ENCODE measurements at places on chromosomes 12 and 14.

DNA sequence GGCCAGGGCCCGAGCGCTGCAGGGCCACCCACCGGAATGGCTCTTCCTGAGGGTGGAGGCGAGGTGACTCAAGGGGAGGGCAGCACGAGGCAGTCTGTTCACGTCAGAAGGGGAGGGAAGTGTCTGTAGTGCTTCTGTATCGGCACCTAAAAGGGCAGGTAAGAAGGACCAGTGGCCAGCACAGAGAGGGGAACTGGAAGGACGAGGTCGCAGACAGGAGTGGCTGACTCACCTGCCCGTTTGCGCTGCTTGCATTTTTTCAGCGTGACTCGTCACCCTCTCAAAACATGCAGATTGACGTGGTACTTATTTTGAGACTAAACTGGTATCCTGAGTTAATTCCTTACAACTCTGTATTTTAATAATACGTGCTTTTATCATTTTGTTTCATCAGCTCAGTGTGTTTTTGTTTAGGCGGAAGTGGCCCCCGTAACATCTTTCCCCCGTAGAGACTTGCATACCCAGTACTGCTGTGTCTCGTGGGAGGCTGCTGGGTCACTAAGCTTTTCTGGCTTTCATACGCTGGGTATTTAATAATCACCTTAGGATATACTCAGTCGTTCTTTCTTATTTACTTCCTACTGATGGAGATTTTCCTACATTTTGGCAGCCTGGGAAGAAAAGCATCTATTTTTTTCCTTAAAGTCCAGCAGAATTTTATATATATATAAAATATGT, 26.4 kb downstream of the SFSWAP start:
- no peak for DNase-seq

DNA sequence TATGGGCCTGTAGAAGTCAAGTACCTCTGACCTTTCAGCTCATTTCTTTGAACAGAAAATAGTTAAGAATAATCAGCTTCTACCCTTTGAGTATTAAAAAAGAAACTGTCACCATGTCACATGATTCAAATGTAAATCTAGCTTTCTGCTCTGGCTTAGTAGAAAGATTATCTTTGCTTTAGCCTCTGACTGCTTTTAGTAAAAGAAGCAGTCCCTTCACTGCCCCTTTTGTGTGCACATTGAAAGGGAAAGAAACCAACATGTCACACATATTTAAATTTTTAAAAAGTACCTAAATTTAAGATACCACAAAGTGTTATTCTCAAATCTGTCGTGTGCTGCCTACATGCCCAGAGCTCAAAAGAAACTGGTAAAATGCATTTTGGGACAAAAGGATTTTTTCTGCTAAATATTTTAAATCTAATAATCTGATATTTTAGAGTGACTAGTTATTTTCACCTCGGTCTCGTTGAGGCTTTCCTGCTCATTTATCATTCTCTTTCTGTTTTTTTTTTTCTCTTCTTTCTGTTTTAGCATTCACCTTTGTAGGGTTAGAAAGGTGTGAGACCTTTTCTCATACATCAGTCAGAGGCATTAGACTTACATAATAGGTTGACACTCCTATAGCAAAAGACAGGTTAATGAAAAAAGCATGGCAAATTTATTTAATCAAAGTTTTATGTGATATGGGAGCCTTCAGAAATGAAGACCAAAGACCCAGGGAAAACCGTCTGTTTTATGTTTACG, 41.3 kb downstream of the SLC16A7 start:
- DNase-seq: no peak

- no peak for DNase-seq
These were observed 108.3 kb downstream of the KIF26A start for GRCh38 chr14:104246401-104247335.

- DNase-seq: no peak
These were observed 54.8 kb upstream of the DAAM1 start for GRCh38 chr14:59133709-59134108.

DNA sequence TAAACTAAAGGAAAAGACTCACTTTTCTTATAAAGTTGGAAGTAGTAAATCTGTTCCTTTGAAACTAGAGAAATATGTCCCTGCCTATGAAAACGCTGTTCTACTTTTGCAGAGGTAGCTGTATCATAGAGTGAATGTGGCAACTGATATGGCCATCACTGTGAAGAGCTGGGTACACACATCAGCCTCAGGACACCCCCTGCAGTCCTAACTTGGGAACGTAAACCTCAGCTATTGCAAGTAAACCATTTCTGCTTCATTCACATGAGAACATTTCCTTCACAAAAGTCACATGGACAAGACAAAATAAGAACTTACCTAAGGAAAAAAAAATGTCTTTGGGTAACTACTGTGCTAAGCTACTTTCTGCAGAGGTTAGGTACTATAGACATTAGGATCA, 233.3 kb upstream of the PPFIA2 start:
- no peak for DNase-seq

- no peak for DNase-seq
These were observed 219.3 kb downstream of the C12orf50 start for GRCh38 chr12:87809916-87810315.

GRCh38 chr14:24145219-24145618, 1.2 kb downstream of the PSME2 start:
- DNase-seq: no peak

GRCh38 chr14:89351516-89352404, 65.3 kb downstream of the FOXN3 start:
- no peak for DNase-seq

GRCh38 chr12:30152705-30153104, 369.0 kb upstream of the TMTC1 start:
- peak; percentile 67 for DNase-seq

DNA sequence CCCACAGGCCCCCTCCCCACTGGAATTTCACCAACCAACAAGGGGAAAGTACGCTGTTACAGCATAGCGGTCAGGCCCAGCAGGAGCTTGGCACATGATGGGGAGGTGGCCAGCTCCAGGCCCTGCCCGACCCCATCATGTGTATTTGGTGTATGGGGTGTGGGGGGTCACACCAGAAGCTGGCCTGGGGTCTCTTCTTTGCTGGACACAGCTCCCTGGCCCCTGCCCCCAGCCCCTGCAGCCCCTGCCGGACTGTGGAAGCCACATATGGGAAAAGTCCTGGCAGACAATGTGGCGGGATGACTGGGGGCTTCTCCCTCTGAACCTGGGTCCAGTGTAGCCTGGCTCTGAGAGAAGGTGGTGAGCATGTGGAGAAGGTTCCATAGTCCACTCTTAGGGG, 12.4 kb downstream of the NGB start:
- no peak for DNase-seq

- DNase-seq: no peak
These were observed 113.7 kb upstream of the PDZRN4 start for GRCh38 chr12:41074473-41074769.

DNA sequence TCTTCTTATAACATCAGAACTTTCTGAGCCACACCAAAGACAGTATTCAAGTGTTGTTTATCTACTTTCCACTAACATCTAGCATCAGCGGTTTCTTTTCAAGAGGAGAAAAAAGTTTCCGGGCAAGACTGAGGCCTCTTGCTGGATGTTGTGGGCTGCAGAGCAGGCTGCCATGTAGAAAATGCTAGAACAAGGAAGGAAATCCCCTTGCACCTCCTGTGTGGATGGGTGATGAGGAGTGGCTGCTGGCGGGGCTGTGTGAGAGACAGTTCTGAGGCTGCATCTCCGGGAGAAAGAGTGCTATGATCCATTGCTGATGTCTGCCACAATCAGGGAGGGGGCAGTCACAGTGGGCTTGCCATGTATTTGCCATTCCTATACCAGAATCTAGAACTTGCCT, 37.8 kb upstream of the PPP1CC start:
- no peak for DNase-seq

- peak; percentile 83 for DNase-seq
These were observed at the start of gene EEF1AKMT3 for GRCh38 chr12:57772429-57773322. TSS of gene EEF1AKMT3 (plus strand) at chr12:57772614. CDS start at chr12:57772725, 111 bp downstream.

DNA sequence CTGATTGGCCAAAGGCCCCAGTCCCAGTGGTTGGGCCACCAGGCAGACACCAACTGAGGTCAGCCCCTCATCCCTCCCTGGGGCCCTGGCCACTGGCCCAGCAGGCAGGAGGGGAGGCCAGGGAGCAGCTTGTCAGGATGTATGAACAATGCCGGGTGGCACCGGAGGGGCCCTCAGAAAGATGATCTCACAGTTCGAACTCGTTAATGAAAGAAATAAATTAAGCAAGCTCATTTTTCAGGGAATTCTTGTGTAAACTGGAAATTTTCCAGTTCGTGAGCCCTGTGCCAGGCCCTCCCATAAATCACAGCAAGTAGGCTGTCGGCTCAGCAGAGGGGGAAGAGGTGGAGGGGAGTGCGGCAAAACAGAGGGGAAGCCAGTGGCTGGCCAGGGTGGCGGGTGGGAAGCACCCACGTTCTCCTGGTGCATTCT, 177.0 kb upstream of the VASH1 start:
- DNase-seq: no peak

DNA sequence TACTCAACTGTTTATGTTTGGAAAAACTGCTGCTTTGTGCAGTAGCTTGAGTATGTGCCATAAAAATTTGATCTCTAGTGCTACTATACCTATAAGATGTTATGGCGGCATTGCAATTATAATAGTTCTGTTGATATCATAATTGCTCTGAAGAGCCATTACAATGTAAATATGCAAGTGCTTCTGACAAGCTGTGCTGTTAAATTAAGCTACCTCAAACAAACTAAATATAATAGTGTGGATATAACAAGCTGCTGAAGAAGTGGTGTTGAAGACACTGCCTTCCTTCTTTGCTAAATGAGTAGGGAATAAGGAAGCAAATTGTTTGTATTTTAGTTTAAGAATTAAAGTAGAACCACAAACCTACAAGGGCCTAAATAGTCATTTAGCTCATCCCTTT, 301.0 kb upstream of the MIS18BP1 start:
- no peak for DNase-seq

- DNase-seq: no peak
These were observed 10.5 kb downstream of the PRPF40B start for GRCh38 chr12:49633703-49634345.

DNA sequence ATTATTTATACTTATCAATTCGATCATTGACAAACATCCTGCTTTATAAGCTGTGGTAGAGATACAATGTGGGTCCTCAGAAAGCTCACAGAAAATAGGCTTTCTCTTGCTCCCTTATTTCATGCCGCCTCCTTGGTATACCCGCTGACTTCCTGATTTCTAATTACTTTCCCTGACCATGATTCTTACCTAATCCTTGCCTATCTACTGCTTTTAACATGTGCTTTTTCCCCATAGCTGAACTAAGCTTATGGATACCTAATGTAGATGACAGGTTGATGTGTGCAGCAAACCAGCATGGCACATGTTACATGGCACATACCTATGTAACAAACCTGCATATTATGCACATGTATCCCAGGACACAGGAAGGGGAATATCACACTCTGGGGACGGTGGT, 65.1 kb downstream of the ITPR2 start:
- no peak for DNase-seq

DNA sequence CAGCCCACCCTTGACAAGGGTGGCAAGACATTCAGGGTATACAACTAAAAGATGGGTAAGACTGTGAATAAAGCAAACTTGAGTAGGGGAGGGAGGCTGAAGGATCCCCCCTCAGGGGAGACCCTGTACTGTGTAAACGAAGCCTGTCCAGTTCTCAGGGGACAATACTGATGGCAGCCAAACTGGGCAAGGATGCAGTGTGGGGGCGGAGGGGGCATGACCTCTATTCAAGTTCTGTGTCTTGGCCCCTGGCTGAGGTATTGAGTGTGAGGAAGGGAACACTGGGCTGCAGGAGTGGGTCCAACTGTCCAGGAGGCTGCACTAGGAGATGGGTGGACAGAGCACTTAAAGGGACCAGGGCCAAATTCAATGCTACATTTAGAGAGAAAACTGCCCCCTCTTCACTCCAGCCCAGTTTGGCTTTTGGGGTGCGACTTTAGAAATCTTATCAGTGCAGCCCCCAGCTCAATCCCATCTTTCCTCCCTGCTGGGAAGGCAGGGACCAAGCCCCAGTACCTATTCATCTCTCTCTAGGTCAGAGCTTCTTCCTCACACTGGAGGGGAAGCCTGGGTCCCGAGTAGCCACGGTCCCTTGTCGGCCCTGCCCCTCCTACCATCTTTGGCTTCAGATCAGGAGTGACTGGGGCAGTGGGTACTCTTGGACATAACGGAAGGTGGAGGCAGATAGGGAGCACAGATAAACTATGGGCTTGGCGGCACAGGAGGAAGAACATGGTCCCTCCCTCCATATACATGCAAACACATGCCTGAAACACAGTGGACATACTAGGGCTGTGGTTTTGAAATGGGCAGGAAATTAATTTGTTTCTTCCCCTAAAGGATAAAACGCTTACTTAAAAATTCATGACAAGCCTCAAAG, 11.8 kb downstream of the SLC39A5 start:
- no peak for DNase-seq

- no peak for DNase-seq
These were observed 90.1 kb downstream of the NCOR2 start for GRCh38 chr12:124477107-124477915.

DNA sequence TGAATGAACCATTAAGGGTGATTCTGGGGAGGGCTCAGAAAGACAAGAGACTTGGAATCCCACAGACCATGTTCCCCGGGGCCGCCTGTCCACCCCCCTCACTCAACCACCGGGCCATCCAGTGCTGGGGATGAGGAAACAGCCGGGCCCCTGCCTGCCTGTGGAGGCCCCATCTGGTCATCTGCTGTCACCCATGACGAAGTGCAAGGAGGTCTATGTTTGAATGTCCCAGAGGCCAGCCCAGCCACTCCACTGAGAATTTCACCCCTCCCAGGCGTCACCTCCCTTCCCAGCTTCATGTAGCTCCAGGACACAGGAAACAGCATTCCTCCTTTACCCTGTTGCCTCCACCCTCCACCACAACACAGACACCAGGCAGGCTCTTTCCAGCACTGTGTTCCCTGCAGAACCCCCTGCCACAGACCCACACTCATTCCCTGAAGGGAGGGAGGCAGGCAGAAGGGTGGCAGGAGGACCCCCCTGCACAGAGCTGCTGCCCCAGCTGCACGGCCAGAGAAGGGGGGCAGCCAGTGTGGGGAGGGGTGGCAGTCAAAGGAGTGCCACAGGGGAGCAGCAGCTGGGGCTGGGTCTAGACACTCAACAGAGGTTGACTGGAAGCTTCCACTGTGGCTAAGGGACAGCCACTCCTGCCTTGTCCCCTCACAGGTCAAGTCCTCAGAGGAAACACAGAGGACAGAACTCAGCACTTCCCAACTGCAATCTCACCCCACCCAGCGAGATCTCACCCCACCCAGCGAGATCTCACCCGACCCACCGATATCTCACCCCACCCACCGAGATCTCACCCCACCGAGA, 50.3 kb upstream of the PPP2R5C start:
- DNase-seq: no peak

DNA sequence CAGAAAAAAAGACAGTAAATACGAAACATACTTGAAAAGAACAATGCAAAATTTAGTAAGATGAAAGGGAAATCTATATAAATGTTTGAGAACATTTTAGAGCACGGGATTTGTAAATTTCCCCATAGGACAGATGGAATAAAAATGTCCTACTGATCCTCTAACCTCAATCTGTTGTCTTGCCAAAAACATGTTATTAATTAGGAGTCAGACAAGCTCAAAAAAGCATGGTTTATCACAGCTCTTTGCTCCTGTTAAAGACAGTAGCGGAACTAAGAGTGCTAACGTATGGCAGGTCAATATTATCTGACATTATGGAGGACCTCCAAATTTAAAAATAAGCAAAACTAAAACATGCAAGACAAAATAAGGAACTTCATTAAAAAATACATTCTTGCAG, 12.9 kb downstream of the GMFB start:
- DNase-seq: no peak

All from NCI-H510A treated with DMSO at 0.1 percent for 48 hours (cell line).